ENCODE measurements at places on chromosomes 3 and 15.

GRCh38 chr3:108099679-108100428, 9.0 kb upstream of the CD47 start:
- H3K27ac ChIP-seq: peak overlapping the region; percentile 74
- H3K4me1 ChIP-seq: peaks cover 53% of the 10 kb centered on the region
- no peak for ATAC-seq
- peaks cover 3% of the 10 kb centered on the region for H3K36me3 ChIP-seq
- peak overlapping the region; percentile 37 for H3K4me3 ChIP-seq

DNA sequence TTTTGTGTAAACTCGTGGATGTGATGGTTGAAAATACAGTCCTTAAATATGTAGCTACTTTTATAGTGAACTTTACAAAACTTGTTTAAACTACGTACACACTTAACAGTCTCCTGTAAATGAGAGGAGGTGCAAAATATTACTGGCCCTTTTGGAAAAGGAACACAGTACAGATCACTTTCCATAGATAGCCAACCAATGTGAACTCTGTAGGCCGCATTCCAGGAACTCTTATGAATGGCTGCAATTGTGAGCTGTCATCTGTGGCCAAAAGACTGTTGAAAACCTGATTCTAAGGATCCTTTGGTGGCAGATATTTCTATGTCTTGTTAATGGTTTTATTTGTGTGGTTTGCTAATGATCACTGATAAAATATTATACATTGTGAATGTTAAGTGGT, 6.2 kb downstream of the TSC22D2 start:
- H3K27me3 ChIP-seq: no peaks in the 10 kb centered on the region
- peaks cover 65% of the 10 kb centered on the region for H3K4me1 ChIP-seq
- no peak overlapping the region for H3K27ac ChIP-seq
- H3K4me3 ChIP-seq: peak overlapping the region; percentile 50
- peaks cover 56% of the 10 kb centered on the region for H3K36me3 ChIP-seq
- no peak for ATAC-seq

- peaks cover 45% of the 10 kb centered on the region for H3K27me3 ChIP-seq
- H3K36me3 ChIP-seq: no peaks in the 10 kb centered on the region
- H3K4me3 ChIP-seq: no peak overlapping the region
Observed at GRCh38 chr15:76140074-76140464, 80.3 kb downstream of the TMEM266 start.

DNA sequence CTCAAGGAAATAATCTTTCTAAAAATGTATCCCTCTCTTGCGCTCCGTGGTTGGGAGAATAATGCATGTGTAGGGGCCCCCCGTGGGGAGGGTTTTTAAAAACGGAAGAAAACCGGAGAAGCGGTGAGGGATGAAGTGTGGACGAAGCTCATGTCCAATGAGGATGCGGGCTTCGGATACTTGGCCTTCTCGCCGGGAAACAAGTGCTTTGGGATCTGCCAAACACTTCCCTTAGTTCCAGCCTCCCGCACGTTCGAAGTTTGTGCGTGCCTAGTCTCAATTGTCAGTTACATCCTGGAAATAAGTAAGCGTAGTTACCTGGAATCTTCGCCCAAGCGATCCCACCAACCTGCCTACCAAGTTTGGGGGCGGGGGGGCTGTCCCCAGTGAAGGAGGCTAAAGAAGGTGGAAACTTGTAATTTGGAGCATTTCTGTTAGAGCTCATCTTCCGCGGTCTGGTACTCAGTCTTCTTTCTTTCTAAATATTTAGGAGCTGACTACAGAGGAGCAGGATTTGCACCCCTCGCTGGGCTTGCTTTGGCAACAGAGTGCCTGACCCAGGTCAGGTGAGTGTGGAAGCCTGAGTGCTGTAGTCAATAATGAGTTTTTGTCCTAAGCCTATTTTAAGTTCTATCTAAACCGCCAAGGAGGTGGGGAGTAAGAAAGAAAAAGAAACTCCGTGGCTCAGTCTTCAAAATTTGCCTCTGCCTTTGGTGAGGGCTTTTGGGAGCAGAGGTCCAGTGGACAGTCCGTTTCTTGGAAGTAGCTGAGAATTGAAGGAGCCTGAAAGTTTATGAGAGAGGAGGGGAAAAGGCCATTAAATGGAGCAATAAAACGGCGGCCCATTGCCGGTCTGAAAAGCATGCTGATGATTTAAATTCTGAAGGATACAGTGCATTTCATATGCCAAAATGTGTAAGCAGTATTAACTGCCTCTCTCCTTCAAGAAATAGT, 1.1 kb downstream of the ITPR1 start:
- H3K36me3 ChIP-seq: peaks cover 35% of the 10 kb centered on the region
- H3K27ac ChIP-seq: peak overlapping the region; percentile 98
- peak overlapping the region; percentile 99 for H3K4me3 ChIP-seq
- peaks cover 59% of the 10 kb centered on the region for H3K4me1 ChIP-seq
- H3K27me3 ChIP-seq: no peaks in the 10 kb centered on the region
- ATAC-seq: no peak

DNA sequence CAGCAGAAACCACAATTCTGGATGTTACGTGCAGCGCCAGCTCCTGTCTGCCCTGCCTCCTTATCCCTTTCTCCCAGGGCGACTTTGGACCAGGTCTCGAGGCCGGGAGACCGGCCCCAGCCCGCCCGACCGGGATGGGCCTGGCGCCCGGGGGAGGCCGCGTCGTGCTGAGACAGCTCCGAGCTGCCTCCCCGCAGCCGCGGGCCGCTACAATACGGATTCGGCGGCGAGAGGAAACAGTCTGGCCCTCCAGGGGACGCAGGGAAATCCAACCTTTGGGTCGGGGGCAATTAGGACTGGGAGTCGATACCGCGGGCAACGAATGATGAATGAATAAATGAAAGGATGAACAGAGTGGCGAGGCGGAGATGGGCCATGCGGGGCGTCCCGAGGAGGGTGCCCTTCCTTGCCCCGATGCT, 537 bp downstream of the GRAMD2A start:
- peaks cover 36% of the 10 kb centered on the region for H3K36me3 ChIP-seq
- no peak for ATAC-seq
- peaks cover 24% of the 10 kb centered on the region for H3K27me3 ChIP-seq
- H3K4me1 ChIP-seq: peaks cover 41% of the 10 kb centered on the region

Measured in stimulated activated memory B cell treated with anti-CD40 and anti-IgM and Interleukin-4, amounts not matched to agents 10 μg/mL and 1 μg/mL and 100 μg/mL, for 72 hours (primary cell).